GF-D8 (cell line): ENCODE measurements at places on chromosomes 11 and 22.

GRCh38 chr11:19905280-19905853 is 192.7 kb downstream of the NAV2 start:
- DNase-seq, result no peak

GRCh38 chr11:12023015-12023414 is 14.6 kb upstream of the DKK3 start:
- DNase-seq, result no peak

- DNase-seq, result no peak
Observed at GRCh38 chr11:85800595-85801342, 10.2 kb downstream of the SYTL2 start.

- no peak for DNase-seq
Observed at GRCh38 chr11:13224324-13224723, 53.3 kb upstream of the BMAL1 start.

- DNase-seq, result no peak
Observed at GRCh38 chr11:68948935-68949334, 31.9 kb downstream of the MRGPRD start.

- no peak for DNase-seq
Observed at GRCh38 chr11:123439616-123440015, 9.5 kb downstream of the GRAMD1B start.

GRCh38 chr11:114307524-114308203 is 11.5 kb downstream of the NNMT start:
- peak; percentile 70 for DNase-seq

- DNase-seq, result peak; percentile 87
Observed at GRCh38 chr22:17655289-17655688, 16.7 kb downstream of the BCL2L13 start.

DNA sequence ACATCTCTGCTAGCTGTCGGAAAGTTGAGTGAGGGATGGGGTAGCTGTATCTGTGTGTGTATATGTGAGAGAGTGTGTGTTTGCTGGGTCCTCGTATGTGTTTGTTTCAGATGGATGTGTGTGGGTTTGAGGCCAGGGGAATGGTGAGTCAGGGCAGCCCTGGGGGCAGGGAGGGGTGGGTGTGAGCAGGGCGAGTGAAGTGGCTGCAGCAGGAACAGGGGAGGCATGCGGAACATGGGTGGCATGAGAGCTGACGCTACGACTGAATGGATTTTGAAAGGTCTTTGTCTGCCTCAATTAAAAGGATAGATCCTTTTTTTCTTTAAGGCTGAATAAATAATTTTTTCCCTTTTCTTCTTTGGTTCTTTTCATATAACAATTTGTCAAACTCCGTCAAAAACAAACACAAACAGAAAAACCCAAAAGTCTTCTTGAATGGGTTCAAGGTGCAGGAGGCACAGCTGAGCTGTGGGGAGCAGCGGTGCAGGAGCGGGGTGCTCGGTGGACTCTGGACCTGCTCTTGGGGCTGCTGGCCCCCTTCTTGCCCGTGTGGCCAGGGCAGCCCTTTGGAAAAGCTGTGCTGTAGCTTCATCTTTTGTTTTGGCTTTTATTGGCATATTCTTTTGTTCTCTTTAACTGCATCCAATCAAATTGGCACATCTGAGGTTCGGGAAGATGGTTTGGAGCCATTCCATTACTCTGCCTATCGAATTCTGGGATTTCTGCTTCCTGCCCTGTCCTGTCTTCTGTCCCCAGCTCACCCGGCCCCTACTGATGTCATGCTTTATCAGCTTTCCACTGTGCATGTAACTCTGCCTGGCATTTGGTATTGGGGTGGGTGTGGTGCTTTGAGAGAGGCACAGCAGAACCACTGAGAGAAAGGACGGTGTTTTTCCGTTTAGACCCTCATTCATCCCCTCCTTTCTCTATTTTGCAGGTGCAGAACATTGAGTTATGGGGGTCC is 80.1 kb downstream of the ADAMTS15 start:
- DNase-seq, result no peak

- DNase-seq, result no peak
Observed at GRCh38 chr22:48138855-48139254, 1376.4 kb downstream of the TBC1D22A start.

GRCh38 chr11:6258571-6259081 is 1.0 kb upstream of the CCKBR start:
- DNase-seq, result no peak

- peak; percentile 60 for DNase-seq
Observed at GRCh38 chr11:112177589-112177988, 2.3 kb downstream of the BCO2 start.

DNA sequence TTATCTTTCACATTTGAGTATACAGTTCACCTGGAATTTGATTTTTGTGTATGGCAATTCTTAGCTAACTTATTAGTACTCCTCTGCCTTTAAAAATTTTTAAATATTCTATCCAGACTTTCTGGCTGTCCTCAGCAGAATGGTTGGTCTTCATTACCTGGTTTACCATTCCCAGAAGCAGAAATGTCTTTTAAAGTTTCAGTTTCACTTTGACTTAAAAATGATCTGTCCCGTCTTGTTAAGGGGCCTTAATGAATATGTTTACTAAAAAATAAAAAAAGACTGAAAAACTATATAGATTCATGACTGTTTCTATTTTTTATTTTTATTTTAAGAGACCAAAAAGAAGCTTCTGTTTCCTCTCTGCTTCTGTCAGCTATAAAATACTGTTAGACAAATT is 70.5 kb upstream of the TNRC6B start:
- DNase-seq, result no peak

- DNase-seq, result no peak
Observed at GRCh38 chr11:62399878-62400266, 19.0 kb upstream of the SCGB1A1 start.
